ENCODE measurements at places on chromosomes 7 and 10.

GRCh38 chr10:87991946-87992345, 128.5 kb downstream of the PTEN start:
- DNase-seq, result no peak

DNA sequence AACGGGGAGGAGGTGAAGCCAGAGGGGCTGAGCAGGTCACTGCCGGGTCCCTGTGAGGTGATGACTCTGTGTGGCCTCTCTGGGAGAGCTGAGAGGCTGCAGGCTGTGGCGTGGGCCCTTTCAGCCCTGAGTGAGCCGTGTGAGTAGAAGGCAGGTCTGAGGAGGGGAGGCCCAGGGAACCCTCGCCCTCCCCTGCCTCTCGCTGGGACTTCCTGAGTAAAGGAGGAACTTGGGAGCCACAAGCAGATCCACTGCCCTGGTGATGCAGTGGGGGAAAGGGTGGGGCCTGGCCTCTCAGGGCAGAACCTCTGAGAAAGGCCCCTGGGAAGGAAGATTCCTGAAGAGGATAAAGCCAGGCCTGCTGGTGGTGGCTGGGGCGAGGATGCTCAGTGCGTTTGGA, 22.8 kb downstream of the EEPD1 start:
- DNase-seq, result no peak

- no peak for DNase-seq
These were observed 18.2 kb downstream of the CALML5 start for GRCh38 chr10:5481121-5481520.

DNA sequence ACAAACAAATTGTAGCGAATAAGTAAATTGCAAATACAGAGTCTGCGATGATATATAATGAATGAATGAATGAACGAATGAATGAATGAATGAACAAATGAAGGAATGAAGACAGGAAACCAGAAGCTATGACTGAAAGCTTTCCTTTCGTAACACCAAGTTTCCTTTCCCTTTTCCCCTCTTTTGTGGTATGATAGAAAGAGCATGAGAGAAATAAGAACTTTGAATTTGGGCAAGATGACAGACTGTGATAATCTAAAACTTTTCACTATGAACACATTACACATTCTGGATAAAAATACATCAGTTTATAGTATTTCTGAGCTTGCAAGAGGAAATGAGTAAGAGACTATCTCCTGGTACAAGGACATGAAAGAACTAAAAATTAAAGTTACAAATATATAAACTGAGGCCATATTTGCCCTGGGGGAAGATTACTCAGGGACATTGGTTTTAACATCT, 8.4 kb upstream of the UCN3 start:
- no peak for DNase-seq

DNA sequence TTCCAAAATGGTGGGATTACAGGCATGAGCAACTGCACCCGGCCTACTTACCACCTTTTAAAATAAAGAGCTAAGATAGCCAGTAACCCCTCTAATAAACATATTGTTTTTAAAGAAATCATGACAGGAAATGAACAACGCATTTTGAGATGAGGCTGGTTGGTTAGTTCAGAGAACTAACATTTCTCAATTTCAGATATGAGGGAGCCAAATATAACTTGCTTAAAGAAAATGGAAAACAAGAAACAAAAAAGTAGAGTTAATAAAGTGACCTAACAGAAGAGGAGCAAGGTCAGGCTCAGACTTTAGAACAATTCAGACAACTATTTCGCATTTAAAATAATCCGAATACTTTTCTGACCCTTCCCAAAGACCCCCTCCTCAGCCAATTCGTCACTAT, 254.9 kb upstream of the PHF14 start:
- no peak for DNase-seq

- DNase-seq, result no peak
These were observed 14.1 kb upstream of the TAS2R41 start for GRCh38 chr7:143463556-143463955.

DNA sequence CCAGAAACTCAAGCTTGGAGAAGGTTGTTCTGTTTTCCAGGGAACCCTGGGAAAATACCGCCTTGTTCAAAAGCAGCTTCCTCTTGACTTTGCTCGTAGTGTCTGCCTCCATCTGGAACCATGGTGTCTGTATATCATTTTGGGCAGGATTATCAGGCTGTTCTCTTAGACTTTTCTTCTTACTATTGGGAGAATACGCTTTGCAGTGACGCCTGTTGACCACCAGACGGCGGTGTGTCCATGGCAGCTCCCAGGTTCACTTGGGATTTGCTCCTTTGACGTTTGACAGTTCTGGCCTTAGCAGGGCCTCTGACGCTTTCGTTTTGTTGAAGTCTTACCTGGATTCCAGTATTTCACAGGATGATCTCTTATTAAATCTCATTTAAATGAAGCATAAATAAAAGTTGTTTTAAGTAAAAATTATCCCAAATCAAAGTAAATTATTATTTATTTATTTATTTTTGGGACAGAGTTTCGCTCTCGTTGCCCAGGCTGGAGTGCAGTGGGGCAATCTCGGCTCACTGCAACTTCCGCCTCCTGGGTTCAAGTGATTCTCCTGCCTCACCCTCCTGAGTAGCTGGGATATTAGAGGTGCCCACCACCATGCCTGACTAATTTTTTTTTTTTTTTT, 41.8 kb upstream of the GJD4 start:
- peak; percentile 70 for DNase-seq

DNA sequence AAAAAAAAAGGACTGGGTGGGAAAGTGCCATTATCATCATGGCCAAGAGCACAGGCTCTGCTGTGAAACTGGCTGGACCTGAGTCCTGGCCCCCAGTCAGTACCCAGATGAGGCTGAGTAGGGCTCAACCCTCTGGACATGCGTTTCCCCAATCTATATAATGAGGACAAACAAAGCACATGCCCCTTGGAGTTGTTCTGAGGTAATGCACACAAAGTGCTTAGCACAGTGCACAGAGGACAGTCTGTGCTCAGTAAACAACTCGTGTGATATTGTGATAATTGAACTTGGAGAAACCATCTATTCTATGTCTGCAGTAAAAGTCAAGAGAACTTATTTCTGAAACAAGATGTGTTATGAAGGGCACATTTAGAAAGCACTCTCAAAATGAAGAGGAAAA, 138.8 kb downstream of the KCNMA1 start:
- DNase-seq, result no peak

DNA sequence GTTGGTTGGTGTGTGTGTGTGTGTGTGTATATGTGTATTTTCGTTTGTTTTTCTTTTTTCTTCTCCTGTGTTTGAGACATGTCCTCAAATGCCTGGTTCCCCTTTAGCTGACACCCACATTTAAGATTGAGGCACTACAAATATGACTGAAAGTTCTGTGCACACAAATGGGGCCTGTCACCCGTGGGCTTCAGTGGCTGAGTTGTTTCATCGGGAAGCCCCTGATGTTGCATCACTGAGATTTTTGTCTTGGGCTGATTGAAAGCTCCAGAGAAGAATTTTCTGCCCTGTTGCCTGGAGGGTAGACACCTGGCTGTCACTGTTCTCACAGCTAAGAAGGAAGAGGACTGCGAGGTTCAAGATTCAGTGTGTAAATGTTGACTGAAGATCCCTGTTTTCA, 283.8 kb upstream of the C7orf33 start:
- DNase-seq, result no peak

- DNase-seq, result no peak
These were observed 285.5 kb upstream of the TAC1 start for GRCh38 chr7:97446361-97446760.

DNA sequence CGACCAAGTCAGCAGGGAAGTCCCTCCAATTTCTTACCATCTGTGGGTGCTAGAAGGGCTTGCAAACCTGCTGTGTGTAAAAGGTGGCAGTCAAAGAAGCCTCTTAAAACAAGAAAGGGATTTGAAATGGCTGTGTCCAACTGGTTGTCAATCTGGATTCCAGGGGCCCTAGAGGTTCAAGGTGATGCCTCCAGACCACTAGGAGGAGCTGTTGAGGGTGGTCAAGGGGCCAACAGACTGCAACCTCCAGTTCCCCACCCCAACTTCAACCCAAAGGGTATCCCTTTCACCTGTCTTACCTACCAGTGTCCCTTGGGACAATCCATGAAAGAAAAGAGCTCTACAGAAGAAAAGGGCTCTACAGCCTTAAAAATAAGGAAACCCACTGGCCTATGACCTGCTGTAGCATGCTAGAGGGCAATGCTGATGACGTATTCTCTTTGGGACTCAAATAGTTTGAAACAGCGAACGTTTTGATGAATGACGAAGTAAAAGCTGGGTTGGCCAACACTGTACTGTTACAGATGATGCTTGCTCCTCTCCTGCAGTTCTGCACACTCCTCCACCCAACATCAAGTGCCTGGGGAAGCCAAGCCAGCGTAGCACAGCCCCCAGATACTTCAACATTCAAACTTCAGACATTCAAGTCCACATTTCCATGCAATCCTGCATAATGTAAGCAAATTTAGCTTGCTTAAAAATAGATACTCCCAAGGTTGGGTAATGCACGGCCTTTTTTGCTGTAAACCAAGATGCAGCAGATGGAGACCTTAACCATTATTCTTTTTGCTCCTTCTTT, 45.9 kb upstream of the WDR11 start:
- DNase-seq, result no peak

DNA sequence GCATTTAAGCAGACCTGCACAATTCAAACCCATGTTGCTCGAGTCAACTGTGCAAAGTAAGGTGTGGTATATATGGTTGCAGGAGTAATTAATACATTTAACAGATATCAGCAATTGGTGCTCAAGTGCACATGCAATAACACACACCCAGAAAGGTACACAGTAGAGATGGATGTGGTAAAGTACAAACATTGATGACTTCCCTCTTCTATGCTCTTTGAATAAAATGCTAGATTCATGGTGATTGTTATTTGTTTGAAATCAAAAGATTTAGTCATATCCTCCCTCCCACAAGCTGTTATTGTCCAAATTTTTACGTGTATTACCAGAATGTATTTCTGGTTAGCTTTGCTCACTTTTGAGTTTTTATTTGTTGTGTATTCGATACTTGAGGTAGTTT, 262.0 kb upstream of the CSTF2T start:
- no peak for DNase-seq

- DNase-seq, result no peak
These were observed 148.4 kb downstream of the ADAM12 start for GRCh38 chr10:126239844-126240243.

DNA sequence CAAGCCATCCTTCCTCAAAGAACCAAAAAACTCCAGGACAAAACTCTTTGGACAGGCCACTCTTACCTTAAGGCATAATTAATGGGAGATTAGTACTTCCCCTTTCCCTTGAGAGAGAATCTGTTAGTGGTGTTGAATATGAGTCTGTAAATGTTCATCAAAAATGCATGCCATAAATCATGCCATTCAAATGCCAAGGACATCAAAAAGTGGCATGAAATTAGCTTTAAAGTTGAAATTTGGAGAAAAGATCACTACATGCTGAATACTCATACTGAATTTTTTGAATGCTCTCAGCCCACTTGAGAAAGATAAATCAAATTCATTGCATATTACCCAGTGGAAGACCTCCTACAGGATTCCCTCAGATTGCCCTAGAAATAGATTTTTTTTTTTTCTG, 6.7 kb downstream of the NRCAM start:
- no peak for DNase-seq

GRCh38 chr10:34217524-34217923, 597.6 kb downstream of the PARD3 start:
- no peak for DNase-seq

GRCh38 chr10:83680470-83680891, 458.8 kb upstream of the GHITM start:
- DNase-seq, result no peak

- DNase-seq, result no peak
These were observed 121.7 kb upstream of the CSTF2T start for GRCh38 chr10:51821045-51821444.

GRCh38 chr10:99123851-99124250, 111.8 kb downstream of the HPSE2 start:
- no peak for DNase-seq

GRCh38 chr10:69874449-69874848, 72.7 kb downstream of the COL13A1 start:
- no peak for DNase-seq

DNA sequence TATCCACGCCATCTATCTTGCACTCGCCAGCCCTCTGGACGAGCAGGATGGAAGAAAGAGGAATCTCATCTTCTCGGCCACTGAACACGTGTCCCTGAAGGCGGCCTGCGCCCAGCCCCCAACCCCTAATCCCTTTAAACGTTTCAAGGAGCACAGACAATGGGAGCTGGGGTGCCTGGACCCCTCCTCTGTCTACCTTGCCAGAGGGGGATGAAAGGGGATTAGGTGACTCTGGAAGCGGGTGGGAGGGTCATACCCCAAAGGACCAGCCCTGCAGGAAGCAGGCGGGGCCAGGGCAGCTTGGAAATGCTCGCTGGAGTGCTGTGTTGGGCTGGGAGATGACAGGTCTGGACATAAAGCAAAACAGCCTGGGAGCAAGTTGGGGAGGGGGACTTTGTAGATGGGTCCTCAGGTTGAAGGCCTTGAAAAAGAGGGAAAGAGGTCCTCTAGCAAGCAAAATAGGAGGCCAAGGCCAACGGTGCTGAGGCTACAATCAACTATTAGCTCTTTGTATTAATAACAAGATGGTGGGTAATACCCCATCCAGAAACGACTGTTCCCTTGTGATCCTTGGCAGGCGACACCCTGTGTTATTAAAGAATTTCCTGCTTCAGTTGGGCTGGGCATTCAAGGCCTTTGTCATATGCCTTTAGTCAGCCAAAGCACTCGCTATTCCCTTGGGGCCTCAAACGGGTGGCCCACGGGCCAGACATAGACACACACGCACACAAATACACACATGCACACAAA, 126.5 kb upstream of the UNC5B start:
- peak; percentile 78 for DNase-seq

GRCh38 chr7:131724776-131725345, 168.4 kb upstream of the PODXL start:
- DNase-seq, result no peak

GRCh38 chr7:45358287-45358686, 200.7 kb downstream of the RAMP3 start:
- no peak for DNase-seq

All from SK-N-DZ (cell line).